ENCODE measurements at places on chromosomes 1 and 21.

GRCh38 chr1:241485554-241485992, 34.0 kb downstream of the FH start:
- no peak for DNase-seq

DNA sequence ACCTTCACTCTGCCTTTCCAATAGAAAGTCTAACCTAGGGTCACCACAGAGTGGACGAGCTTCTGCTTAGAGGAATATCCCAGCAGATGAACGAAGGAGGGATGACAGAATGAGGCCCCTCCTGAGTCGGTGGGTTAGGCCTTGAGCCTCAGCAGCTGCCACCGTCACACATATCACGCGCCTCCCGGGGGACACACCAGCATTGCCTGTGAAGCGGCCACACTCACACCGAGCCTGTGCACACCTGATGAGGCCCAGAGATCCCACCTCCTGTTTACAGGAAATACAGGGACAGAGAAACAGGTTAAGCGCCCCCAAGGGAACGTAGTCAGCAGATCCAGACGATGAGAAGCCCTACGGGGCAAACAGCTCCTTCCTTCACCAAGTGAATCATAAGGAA, 25.1 kb upstream of the LRRC47 start:
- DNase-seq = no peak

GRCh38 chr1:184424157-184424556, 37.3 kb downstream of the C1orf21 start:
- DNase-seq = no peak

GRCh38 chr1:244218220-244218619, 167.1 kb downstream of the ZBTB18 start:
- DNase-seq = no peak

GRCh38 chr1:18293291-18293690, 185.7 kb downstream of the IGSF21 start:
- no peak for DNase-seq

GRCh38 chr1:231194843-231195516, 33.1 kb downstream of the TRIM67 start:
- no peak for DNase-seq

DNA sequence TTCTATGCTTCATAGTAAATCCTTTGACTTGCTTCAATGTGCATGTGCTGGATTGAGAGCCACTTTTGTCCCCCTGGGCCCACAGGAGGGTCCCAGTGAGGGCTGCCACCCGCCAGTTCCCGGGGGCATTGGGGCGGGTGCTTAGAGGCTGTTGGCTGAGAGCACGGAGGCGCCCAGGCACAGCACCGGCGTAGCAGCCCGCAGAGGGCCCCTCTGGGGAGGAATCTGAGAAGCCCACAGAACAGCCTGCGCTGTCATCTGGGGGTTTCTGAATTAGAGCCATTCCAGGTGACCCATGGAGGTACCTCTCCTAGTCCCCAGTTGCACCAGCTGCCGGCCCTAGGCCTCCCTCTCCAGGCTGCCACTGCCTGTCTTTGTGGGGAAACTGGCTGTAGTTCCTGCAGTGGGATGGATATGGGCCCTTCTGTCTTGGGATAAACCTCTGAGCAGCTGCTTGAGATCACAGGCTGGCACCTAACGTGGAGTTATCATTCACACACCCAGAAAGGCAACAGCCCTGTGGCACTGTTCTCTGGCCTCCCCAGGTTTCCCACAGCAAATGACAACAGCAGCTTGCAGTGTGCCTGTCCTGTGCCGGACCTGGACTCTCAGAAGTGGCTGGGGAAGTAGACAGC, 39.5 kb downstream of the TMEM51 start:
- DNase-seq = no peak

DNA sequence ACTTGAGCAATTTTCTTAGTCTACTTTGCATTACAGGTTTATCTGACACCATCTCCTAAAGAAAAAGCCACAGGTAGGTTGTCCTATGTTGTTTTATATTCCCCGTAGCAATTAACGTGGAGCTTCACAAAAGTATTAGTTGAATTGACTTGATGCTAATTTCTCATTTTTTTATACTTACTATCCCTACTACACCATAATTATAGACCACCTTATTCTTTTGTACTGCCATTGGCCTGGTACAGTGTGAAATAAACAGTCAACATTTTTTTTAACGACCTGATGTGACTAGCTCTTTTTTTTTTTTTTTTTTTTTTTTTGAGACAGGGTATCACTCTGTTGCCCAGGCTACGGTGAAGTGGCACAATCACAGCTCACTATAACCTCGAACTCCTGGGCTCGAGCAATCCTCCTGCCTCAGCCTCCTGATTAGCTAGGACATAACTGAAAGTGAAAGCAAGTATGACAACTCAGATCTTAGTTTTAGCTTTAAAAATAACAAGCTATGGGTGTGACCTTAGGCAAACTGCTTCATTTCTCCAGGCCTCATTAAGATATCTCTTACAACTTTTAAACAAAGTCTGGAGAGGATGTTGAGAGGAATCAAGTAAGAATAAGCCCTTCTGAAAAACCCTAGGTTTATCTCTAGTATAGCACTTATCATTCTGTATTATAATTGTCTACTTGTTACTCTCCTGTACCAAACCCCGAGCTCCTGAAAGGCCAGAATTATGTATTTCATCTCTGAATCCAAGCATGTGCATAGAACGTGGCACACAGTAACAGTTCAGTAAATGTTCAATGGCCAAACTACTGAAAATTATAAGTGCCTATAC, 49.5 kb downstream of the LUZP1 start:
- DNase-seq = peak; percentile 81

- no peak for DNase-seq
Measured at GRCh38 chr1:24442764-24443163, 27.2 kb downstream of the NIPAL3 start.

DNA sequence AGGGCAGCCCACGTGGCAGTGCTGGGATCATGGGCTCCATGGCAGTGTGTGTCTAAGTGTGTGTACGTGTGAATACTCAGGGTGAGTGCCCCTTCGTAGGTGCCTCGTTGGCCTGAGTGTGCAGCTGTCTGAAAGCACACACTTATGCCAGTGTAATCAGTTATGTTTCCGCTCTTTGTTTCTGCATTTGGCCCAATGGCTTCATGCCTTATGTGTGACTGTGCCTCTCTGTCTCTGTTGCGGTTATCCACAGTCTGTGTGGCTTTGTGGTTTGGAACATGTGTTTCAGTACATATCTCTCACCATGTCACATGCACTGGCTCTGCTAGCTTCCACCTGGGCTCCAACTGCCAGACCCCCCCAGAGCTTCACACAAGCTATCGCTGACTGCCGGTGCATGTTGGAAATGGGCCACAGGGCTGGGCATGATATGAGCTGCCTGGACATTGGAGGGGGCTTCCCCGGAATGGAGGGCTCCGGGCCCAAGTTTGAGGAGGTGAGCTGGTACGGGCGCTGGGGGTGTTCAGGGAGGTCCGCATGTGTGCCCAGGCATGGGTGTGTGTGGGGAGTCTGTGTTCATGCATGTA, 70.3 kb upstream of the TINAGL1 start:
- peak; percentile 4 for DNase-seq

DNA sequence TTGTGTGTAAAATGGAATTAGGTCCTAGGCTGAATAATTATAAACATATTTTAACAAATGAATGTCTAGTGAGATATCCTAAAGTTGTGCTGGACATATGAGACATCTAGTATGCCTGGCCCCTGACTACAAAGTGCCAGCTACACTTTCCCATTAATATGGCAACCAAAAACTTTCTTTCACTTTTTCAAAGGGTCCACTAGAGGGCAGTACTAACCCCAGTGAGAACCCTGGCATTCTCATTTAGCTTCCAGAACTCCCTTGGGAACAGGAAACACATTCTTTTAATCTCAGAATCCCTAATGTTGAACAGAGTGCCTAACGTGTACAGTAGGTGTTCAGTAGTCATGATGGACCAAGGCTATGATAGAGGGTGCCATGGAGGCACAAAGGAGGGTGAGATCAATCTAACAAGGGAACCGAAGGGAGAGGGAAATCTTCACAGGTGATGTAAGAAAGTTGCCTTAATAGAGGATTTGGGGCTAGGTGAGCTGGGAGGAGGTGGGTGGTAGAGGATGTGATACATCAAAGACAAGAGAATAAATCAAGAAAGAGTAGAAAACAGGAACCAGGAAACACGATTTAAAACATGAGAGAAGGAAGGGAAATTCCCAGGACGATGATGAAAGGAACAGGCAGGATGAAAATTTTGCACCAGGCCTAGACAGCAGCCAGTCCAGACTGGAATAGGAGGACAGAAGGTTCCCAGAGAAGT, 41.6 kb downstream of the NSL1 start:
- DNase-seq = peak; percentile 31

DNA sequence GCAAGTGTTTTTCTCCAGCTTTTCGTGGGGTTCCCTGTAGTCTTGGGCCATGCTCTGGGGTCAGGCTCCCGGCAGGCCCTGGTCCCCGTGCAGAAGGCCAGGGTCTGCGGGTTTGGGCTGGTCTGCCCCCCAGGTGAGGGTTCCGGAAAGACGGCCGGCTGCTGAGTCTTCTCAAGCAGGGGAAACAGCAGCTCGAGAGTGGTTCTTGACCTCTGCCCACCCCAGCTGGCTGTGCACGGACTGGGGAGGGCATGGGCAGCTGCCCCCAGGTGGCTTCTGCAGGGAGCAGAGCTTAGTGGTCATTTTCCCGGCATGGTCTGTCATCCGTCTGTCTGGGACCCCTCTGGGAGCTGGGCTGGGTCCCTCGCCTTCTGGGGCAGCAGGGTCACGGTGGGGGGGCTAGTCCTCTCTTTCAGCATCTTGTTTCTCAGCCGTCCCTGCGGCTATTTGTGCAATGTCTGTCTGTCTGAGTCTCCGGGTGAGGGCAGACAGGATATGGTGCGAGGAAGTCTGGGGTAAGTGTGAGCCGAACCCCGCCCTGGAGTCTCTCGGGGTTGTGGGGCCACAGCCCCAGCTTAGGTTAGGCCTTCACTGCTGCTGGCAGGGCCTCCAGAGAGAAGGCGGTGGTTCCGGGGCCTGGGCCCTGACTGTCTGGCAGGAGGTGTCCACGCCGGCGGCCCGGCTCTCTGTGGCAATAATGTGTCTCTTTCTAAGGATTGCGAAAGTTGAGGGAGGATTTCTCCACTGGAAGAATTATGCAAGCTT, 6.1 kb downstream of the SKI start:
- peak; percentile 85 for DNase-seq

DNA sequence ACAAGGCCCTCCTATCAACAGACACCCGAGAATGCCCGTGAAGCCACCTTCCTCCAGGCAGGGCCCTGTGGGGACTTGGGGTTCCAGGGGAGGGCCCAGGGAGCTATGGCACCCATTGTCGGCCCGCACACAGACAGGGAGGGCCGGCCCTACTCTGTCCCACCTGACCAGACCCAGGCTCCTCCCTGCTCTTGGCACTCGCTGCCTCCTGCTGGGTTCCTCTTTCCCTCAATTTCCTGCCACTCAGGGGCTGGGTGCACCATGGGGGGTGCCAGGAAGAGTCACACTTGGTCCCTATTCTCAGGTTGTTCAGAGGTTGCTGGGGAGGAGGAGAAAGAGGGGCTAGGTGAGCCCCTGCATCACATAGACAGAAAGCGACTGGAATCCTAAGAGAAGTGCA, 8.0 kb upstream of the OXCT2 start:
- no peak for DNase-seq

DNA sequence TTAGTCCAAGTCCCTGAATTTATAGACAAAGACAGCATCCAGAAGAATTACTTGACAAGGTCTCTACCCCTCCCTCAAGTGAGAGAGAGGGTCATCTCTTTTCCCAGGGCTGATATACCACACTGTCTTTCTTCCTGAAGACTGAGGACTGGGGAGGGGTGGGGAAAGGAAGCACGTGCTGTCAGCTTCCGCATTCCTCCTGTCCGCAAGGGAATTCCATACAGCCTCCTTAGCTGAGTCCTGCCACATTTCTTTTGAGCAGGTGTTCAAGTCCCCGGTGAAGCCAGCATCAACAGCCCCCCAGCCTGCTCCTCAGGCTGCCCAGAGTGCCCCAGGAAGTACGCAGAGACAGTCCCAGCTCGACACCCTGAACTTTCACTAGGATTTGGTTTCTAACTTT, 34.2 kb downstream of the PCAT6 start:
- no peak for DNase-seq

GRCh38 chr1:174031099-174031498, 8.9 kb upstream of the RC3H1 start:
- DNase-seq = no peak
